ENCODE measurements at places on chromosomes 1 and 21.

GRCh38 chr1:178792394-178792793 lies 67.3 kb downstream of the RALGPS2 start:
- no peak for ATAC-seq

DNA sequence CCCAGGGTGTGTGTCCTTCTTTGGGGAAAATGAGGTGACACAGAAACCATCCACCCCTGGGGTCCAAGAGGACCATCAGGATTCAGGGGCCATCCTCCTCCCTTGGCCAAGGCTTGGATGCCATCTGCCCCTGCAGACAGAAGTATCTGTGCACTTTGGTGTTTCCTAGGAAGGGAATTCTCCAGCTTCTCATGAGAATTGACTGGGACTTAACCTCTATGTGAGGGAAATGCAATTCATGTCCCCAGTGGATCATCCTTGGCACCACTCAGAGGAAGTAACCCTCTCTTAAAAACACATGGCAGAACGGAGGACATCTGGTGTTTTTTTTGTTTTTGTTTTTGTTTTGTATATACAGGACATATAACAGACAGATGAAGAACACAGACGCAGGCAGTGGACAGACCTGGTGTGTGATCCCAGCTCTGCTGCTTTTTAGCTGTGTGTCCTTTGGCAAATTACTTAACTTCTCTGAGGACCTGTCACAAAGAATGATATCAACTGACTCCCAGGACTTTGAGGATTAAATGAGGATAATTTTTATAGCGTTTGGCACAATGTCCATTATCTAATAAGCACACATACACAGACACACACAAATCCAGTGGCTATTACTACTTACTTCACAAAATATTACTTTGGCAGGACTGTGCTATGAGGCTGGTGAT lies 3.8 kb downstream of the TNN start:
- ATAC-seq = no peak

GRCh38 chr1:42038261-42038660 lies 114.9 kb upstream of the GUCA2B start:
- ATAC-seq = no peak

- peak; percentile 48 for ATAC-seq
These were observed 185.6 kb upstream of the RUNX1 start for GRCh38 chr21:35234725-35235124.

GRCh38 chr1:248752161-248753028 lies 3.2 kb downstream of the LYPD8 start:
- ATAC-seq = no peak

DNA sequence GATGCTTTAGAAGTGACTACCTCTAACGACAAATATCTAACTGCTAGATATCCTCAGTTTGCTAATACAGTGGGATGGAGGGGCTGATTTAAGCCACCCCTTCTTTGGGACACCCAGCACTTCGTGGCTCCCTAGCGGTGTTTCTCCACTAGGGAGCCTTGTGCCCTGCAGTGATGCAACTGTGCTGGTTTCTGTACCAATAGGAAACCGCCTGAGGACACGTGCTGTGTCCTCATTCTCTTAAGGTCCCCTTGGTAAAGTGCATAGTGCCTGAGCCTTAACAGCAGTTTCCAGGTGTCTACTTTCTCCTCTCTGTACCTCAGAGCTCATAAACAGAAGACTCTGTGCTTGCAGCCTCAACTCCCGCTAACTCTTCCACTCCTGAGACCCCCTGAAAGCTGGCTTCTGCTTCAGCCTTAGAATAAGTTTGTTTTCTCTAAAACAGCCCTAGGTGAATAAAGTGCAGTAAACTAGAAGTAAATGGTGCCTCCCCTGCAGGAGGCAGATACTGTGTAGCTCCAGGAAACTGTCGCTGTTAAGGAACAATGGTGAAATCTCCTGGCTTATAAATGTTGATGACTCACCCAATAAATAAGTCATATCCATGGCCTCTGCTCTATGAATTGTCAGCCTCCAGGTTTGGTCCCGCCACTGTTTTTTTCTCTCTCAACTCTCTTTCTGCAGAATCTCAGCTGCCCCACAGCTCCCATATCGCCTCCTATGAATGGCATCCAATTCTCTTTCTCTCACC lies 130.4 kb downstream of the AK5 start:
- ATAC-seq = no peak

DNA sequence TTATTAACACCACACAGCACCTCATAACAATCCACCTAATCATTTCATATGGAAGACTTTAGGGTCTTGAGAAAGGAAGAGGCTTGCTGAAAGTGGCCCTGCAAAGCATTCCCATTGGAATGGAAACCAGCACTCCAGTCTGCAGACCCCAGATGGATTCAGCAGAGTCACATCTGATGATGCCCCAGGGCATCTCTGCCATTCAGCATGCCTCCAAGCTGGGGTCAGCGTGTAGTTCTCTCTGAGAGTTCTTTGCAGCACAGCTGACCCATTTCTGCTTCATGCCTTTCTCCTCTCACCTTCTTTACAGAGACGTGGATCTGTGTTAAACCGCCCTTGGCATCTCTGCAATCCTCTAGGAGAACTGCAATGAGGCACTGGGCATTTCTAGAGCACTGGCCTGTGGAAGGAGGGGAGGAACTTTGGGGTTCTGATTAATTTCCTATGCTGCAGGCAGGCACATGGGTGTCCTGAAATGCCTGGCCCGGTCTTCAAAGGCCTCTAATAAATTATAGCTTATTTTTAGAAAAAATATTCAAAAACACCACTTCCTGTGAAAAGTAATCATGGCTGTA lies 2.6 kb upstream of the LUZP1 start:
- no peak for ATAC-seq

DNA sequence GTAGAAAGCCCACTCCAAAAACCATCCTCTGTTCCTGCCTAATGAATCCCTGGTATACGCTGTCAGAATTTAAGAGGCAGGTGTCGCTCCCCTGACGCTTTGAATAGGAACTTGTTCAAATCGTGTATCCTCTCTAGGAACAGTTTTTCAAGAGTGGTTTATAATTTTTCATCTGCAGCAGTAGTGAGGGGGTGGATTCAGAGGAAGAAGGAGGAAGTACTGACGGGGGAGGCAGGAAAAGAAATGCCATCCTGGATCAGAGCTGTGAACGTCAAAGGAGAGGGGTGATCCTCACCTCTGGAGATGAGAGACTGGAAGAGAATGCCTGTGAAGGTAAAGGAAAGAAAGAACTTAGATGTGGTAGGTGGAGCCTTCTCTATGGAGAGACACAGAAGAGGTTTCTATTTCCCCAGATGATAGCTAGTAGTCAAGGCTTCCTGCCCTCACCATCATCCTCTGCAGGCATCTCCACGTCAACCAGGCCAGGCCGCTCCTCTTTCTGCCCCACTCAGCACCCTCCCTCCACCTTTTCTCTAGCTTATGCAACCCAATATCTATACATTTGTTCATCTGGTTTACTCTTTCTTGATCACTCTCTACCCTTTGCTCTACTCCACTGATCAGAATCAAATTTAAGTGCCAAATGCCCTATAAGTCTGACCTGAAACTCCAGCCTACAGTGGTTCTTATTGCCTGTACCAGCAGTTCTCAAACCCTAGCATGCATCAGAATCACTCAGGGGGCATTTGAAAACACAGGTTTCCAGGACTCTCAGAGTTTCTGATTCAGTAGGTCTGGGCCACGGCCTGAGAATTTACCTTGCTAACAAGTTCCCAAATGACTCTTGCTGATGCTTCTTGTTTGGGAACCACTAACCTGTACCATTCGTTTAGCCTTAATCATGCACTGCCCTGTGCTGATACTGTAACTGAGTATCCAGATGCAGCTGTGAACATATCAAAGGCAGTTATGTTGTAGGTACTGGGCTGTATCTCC lies 13.1 kb upstream of the BCL9 start:
- ATAC-seq = no peak

DNA sequence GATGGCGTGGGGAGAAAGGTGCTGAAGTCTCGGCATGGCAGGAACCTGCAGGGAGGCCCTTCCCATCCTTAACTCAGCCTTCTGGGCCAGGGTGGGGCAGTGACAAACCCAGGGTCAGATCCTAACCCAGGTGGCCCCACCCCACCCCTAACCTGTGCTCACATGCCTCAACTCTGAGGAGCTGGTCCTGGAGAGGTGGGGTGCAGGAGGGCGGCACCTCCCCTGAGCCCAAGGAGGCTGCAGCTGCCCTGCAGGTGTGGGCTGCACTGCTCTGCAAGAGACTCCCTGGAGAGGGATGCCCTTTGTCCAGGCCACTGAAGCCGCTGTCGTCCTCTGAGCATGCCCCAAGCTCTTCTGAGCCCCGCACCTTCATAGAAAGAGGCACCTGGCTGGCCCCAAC lies 15.2 kb upstream of the ADAMTSL4 start:
- ATAC-seq = no peak

GRCh38 chr1:76547916-76548315 lies 319.4 kb upstream of the ST6GALNAC5 start:
- no peak for ATAC-seq

- no peak for ATAC-seq
These were observed 1.3 kb downstream of the ADAMTS1 start for GRCh38 chr21:26843933-26844257.

GRCh38 chr1:41017141-41018017 lies 4.1 kb downstream of the SLFNL1 start:
- peak; percentile 7 for ATAC-seq

DNA sequence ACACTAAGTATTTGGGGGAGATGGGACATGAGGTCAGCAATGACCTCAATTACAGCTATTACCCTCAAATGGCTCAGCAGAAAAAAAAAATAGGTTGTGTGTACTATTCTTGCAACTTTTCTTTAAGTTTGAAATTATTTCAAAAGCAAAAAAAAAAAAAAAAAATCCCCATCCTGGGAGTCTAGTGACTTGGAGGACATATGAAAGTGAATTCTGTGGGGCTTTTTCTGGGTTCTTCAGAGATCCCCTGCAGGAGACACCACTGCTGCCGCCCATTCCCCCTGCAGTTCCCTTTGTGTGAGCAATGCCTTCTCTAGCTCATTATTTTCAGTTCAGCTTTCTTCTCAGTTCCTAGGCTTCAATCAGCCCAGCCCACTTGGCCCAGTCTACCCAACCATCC lies 16.7 kb downstream of the HSD11B1 start:
- ATAC-seq = peak; percentile 43

GRCh38 chr1:161907265-161907664 lies 116.4 kb downstream of the OLFML2B start:
- no peak for ATAC-seq

DNA sequence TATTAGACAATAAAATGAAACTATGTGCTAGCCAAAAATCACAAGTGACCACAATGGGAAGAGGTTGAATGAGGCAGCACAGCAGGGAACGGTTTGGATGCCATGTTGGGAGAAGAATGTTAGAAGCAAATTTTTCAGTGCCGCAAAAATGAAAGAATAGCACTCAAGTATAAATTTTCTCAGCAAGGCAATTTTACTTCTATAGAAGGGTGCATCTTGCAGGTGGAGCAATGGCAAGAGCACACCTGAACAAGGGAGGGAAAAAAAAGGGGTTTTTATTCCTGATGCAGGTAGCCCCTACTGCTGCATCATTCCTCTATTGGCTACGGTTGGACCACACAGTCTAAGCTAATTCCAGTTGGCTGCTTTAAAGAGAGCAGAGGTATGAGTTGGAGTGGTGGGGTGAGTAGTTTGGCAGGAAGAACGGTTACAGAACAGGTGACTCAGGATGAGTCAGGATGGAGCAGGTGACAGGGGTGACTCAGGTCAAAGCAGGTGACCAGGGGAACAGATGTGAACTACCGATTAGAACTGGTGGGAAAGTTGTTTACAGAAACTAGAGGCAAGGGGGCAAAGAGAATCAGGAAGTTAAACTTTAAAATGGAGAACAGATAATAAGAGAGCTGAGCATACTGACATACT lies 301.1 kb upstream of the NRIP1 start:
- no peak for ATAC-seq

DNA sequence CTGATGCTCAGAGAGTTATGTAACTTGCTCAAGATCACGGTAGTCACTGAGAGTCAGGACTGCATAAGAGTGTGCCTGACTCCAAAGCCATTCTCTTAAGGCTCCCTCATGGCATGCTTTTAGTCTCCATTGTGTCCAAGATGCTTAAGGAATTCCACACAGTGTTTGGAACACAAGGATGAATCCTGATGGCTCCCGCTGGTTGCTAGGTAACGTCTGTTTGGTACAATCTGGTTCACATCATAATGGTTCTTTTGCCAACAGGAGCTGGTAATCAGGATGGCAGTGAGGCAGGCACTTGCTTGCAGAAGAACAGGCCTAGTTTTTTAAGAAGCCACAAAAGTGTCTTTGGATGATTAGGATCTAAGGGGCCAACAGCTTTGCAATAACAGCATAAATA lies 436.5 kb upstream of the DAB1 start:
- no peak for ATAC-seq

DNA sequence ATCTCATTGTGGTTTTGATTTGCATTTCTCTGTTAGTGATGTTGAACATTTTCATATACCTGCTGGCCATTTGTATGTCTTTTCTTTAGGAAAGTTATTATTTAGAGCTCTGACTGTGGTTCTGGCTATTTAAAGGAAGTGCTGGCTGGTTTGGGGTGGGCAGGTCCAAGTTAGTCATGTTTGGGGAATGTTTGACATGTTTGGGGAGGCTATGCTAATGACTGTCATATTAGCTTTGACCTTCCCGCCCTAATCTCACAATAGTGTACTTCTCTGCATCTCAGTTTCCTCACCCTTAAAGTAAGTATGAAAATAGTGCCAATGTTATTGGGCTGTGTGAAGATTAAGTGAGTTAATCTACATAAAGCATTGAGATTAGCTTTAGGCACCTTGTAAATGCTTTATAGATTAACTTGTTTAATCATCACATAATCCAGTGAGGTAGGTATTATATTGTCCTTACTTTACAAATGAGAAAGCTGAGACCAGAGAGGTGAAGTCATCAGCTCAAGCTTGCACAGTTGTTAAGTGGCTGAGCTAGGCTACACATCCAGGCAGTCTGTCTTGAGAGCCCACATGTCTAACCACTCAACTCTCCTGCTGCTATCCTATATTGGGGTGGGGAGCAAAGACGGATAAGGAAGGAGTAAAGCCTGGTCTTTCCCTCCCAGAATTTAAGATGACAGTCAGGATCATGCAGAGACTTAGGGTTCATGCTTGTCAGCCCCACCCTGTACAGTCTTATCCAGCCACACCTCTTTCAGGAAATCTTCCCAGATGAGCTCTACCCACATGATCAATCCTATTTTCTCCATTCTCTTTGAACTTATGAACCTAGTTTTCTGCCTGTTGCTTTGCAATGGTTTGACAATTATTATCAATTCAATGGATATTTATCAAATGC lies 22.8 kb upstream of the CRNN start:
- ATAC-seq = no peak

DNA sequence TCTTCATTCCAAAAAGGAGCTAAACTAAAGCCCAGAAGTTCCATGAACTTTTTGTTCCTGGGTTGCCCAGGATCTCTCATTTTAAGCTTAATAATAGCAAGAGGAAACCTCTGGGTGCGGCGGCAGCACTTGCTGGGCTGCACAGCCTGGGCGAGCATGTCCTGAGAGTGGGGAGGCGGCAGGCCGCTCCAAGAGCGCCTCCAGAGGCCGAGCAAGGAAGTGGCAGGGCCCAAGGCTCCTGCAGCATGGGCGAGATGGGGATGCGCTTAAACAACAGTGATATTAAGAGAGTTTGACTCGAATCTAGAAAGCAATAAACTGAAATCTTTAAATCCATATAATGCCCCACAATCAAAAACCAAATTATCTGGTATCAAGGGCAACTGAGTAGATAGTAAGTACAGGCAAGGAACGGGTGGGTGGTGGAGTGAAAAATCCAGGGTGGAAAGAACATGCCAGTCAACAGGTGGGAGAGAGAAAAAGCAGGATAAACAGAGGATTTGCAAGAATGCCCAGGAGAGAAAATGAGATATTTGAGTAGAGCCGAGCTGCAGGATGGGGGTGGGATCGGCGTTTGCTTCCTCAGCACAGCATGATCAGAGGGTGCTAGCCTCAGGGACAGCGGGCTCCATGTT lies 14.1 kb upstream of the TNR start:
- peak; percentile 64 for ATAC-seq

- ATAC-seq = no peak
These were observed 7.2 kb downstream of the FAAH start for GRCh38 chr1:46401154-46401913.

All from stimulated activated memory B cell treated with anti-CD40 and anti-IgM and Interleukin-4, amounts not matched to agents 10 μg/mL and 1 μg/mL and 100 μg/mL, for 72 hours (primary cell).